Omental fat pad (tissue), 4 donors: ENCODE measurements at places on chromosomes 4 and X.

DNA sequence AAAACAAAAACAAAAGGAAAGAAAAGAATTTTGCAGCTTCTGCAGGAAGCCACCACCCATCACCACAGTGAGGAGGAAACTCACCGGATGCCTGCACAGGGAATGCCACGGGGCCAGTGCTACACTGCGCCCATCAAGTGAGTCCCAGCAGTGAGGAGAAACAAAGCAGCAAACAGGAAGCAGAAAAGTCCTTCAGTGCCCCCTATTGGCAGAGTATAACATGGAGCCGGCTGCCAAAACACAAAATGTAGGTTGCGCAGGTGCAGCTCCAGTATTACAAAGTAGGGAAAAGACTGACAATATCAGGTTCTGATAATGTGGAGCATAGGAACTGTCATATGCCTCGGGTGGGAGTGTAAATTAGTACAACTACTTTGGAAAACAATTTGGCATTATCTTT lies 23.3 kb upstream of the SCML2 start:
- DNase-seq = no peak

DNA sequence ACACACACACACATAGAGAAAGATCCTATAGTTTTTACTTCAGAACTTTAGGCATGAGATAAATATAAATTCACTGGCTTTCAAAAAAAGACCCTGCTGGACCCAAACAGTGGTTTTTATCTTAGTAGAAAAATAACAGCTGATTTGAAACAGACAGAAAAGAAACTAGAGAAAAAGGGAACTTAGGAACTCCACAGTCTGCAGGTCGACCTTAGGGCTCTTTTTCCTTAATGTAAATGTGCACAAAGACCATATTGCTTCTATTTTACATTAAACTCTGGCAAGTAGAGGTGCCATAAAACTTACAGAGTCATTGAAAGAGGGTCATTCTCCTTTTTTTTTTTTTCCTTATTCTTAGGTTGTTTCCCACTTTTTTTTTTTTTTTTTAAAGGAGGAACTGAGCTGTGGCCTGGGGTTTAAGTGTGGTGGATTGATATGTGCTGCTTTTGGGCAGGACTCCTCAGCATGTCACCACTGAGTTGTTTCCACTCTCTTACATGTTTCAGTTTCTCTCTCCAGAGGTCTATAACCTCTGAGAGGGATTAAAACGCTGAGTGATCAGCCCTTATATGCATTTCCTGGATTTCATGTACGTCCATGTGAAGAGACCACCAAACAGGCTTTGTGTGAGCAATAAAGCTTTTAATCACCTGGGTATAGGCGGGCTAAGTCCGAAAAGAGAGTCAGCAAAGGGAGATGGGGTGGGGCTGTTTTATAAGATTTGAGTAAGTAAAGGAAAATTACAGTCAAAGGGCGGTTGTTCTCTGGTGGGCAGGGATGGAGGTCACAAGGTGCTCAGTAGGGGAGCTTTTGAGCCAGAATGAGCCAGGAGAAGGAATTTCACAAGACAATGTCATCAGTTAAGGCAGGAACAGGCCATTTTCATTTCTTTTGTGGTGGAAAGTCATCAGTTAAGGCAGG lies 70.8 kb upstream of the PACRGL start:
- DNase-seq = no peak

GRCh38 chrX:106246511-106246910 lies 78.4 kb downstream of the PWWP3B start:
- no peak for DNase-seq

DNA sequence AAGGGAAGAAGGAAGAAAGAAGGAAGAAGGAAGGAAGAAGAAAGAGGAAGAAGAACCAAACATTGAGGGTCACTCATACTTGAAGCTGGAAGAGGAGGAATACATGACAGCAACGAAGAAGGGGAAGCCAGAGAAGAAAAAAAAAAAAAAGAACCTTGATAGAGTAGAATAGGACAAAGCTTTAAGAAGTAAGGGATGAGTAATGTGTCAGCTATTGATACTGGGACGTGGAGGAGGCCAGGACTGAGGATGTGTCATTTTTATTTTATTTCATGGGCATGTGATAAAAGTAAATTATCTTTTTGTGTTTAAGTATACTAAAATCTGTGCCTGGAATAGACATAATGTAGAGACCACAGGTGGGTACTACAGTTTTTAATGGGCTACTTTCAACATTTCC lies 6.4 kb downstream of the EDA2R start:
- DNase-seq = no peak

- no peak for DNase-seq
These were observed 420.9 kb upstream of the INTU start for GRCh38 chr4:127211650-127212560.

- DNase-seq = no peak
These were observed 1592.9 kb upstream of the TENM3 start for GRCh38 chr4:180650273-180650672.

- no peak for DNase-seq
These were observed 51.4 kb upstream of the ESX1 start for GRCh38 chrX:104306180-104306579.

DNA sequence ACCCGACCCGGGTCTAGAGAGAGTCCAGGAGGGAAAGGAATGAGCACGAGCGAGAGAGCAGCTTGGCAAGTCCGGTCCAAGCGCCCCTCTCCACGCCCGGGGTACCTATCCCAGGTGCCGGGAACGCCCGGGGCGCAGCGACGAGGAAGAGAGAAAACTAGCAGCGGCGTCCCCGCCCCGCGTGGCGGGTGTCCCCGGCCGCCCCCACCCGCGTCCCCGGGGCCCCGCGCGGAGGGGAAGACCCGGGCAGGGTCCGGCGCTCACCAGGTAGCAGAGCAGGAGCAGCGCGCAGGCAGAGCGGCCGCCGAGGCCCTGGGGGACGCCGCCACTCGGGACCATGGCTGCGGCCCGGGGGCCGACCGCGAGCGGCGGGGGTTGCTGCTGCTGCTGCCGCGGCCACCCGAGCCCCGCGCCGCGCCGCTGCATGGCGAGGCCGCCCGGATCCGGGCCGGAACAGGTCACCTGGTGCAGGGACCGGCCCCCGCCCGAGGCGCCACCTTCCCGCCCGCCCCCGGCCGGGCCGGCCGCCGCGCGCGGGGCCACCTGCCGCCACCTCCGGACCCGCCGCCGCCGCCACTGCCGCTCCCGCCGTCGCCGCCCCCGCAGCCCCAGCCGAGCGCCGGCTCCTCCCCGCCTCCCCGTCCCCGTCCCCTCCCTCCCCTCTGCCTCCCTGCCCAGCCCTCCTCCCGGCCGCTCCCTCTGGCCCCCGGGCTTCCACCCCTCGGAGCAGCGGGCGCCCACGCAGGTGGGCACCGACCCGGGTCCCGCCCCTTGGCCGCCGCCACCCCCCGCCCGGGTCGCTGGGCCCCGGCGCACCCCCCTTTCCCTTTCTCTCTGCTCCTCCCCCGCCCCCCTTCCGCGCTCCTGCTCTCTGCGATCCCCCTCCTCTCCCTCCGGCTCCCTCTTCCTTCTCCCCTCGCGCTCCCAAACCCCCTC lies at the start of gene SEL1L3:
TSS of gene SEL1L3 (minus strand) at position 578 of the 936 bp plus-strand sequence. CDS start at position 426, 152 bp downstream.
- DNase-seq = no peak

GRCh38 chrX:118455013-118455412 lies 40.6 kb upstream of the DOCK11 start:
- no peak for DNase-seq

DNA sequence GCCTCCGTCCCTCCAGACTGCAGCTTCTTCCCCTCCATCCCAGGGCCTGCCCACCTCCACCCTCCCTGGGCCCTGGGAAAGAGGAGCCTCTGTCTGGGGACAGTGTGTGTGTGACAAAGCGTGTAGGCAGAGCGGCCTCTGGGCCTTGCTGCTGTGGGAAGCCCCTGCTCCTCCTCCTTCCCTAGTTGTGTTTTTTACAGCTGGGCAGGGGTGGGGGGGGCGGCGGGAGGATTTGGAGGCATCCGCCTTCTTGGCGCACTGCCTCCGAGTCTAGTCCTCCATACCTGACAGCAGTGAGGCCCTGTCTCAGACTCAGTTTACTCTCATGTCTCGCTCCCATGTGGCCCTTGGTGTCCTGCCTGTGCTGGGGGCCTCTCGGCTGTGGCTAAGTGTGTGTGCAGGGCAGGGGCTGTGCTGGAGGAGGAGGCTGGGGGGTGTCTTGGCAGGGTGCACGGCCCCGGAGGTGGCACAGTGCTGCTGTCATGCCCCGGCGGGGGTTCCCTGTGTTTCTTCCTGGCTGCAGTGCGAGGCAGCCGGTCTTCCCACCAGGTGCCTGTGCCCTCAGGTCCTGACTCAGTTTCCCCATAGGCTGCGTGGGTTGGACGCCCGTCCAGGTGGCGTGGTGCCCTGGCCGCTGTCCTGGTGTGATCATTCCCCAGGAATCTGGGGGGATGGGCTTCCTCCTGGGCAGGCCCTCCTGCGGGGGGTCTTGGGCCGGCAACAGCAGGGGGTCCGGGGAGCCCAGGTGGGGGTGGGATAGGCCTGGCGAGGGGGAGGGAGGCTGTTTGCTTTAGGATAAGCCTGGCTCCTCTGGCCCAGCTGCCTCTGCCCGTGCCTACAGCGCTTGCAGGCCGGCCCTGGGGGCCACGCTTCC lies 7.0 kb downstream of the FGFRL1 start:
- DNase-seq = no peak

- no peak for DNase-seq
These were observed at the start of gene BEX1 for GRCh38 chrX:103063918-103064434. BEX1 (minus strand) TSS chrX:103064171; CDS start chrX:103063274, 897 bp downstream.

DNA sequence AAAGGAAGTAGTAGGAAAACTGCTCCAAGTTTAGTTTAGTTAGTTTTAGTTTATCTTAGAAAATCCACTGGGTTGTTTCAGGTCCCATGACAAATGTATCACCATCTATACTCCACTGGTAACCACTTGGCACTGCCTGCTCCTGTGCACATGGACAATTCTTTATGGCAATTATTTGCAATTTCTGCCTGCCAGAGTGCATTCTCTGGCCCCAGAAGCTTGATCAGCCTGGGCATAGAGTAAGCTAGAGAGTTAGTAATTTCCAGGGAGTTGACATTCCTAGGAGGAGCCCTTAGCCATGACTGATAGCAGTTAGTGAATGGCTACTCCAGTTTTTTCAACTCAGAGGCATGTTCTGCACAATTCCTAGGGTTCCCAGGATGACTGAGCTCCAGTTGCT lies 203.2 kb upstream of the FGF13 start:
- DNase-seq = no peak

- no peak for DNase-seq
These were observed 23.5 kb upstream of the PRDM8 start for GRCh38 chr4:80173841-80174240.

GRCh38 chrX:68571292-68571609 lies 72.4 kb downstream of the YIPF6 start:
- DNase-seq = no peak

DNA sequence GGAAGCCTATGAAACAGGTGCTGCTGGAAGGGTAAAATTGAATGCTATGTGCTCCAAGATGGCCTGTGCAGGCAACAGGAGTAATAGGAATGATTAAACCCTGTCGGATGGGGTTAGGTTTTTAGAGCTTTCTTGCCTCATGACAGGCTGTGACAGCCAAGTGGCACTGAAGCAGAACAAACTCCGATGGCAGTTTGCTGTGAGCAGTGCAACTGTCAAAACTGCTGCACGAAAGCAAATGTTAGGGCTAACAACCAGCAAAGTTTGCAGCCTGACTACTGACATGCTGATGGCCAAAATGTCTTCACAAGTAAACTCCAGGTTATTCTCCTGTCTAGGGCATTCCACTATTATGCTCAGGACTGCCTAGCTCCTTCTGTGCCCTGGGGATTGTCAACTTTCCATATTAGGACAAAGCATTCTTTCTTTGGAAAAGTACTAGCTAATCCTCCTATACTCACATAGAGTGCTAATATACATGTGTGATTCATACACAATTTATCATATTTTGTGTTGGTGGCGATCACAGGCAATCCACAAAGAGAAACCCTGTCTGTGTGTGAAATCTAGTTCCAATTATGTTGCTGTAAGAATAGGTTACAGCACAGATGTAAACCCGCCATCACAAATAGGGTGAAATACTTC lies 486.6 kb upstream of the TENM3 start:
- no peak for DNase-seq

GRCh38 chr4:153276971-153277370 lies 67.5 kb upstream of the MND1 start:
- no peak for DNase-seq

DNA sequence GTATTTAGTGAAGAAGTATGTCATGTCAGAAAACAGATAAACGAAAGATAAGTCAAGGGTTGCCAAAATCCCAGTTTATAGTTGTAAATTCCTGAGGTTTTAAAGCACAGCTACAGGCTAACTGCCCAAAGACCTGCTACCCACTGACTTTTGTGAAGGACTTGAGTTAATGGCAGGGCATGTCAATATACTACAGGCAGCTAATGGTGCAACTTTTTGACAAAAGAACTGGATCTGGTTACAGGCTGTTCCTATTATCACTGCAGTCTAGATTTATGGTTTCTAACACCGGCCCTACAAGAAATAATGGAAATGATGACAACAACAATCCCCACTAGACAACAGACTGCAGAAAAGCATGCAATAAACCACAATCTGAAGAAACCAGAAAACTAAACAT lies 6.4 kb downstream of the SCML2 start:
- DNase-seq = no peak

DNA sequence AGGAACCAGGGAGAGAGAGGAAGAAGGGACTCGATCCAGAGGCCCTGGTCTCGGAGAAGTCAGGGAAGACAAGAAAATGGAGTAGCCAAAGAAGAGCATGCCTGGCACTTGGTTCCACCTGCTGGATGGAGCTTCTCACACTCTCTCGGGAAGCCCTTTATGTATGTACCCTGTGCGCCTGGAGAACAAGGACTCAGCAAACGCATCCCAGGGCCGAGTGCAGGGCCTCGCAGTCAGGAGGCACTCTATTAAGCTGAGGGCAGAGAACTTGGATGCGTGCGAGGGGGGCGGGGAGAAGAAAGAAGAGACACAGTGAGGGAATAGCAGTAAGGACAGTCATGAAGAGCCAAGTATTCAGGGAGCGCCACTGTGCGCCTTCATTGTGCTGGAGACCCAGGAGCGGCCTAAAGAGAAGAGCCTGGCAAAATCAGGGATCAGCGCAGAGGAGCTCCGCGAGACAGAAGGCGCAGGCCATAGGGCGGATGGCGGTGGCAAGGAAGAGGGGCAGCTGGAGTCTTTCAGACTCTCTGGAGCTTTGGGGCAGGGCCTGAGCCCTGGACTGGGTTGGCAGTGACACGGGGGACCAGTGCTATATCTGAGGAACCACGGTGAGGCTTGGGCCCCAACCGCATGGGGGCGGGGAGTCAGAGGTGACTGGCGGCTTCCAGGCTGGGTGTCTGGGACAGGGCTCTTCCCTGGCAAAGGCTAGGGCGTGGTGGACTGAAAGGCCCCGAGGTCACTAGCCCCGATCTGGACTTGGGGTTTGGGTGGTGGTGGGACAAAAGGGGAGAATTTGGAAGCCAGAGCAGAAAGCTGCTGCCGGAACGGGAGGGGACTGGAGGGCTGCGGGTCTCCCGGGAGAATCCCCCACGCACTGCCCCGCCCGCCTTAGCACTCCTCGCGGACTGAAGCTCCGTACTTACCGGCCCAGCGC lies 1.9 kb upstream of the SEPTIN6 start:
- DNase-seq = no peak

GRCh38 chr4:45120163-45120562 lies 393.8 kb upstream of the GNPDA2 start:
- no peak for DNase-seq

- DNase-seq = no peak
These were observed 8.2 kb upstream of the SMPX start for GRCh38 chrX:21766101-21766500.
